ENCODE measurements at places on chromosomes 6 and 20.
A peak's percentile ranks its signal among the peaks of the same experiment; 100 is the strongest.

DNA sequence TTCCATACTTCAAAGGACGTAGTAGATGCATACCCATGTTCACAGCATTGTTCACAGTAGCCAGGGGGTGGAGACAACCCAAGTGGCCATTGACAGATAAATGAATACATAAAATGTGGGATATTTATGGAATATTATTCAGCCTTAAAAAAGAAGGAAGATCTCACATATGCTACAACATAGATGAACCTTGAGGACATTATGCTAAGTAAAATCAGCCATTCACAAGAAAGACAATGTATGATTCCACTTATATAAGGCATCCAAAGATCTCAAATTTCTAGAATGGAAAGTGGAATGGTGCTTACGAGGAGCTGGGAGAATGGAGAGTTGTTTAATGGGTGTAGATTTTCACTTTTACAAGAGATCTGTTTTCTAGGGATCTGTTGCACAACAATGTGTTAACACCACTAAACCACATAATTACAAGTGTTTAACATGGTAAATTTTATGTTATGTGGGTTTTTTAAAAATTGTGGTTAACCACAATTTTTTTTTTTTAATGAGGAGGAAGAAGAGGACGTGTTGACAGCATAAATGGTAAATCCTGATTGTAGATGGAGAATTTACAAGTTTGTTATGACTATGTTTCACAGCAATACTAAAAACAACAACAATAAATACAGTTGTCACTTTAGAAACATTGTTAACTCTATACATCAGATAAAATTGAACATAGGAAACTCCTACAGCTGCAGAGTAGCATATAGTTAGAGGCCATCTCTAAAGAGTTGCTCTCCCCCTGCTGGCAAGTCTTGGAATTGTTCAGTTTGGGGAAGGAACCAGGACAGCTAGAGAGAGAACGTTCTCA, 41.6 kb downstream of the CCN2 start:
- DNase-seq, result peak; percentile 83

DNA sequence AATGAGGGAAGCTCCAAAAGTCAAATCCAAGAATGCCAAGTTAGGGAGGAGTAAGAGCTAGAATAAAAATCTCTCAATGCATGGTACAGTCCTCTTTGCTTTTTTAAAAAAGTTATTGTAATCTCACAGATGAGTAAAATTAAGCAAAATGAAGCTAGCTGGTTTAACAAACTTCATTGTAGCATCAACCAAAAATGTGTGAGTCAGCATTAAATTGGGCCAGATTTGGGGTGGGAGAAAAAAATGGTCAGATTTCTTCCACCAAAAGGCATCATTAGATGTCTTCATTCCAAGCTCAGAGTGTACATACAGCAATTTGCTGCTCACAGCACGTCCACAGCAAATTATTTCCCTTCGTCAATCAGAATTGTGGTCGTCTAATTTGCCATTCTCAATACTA, 441.5 kb upstream of the FLRT3 start:
- DNase-seq, result no peak

DNA sequence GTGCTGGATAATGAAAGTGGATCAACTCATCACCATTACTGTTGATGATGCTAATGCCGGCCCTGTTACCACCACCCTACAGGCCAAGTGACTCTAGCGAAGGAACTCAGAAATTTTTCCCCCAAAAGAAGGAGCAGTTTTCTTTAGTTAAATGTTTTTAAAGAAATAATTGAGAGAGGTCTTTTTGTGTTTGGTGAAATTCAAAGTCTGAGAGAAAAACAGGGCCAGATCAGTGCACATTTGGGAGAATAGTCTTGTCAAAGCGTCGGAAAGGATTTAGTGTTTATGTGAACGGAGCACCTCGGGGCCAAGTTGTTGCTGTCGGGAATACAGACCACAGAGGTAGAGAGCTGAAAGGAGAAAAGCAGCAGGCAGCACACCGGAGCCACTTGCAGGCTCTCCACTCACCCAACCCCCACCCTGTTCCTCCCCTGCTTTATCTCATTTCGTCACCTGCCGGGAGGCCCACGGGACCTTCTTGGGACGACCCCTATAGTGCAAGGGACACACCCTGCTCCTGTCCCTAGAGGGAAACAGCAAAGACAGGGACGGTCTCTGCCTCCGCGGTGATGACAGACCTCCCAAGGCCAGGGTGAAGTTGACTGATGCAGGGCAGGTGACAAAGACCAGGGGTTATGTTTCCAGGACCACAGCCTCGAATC, 6.8 kb downstream of the TFAP2B start:
- DNase-seq, result no peak

GRCh38 chr20:1286267-1287024, 20.4 kb downstream of the SNPH start:
- no peak for DNase-seq

DNA sequence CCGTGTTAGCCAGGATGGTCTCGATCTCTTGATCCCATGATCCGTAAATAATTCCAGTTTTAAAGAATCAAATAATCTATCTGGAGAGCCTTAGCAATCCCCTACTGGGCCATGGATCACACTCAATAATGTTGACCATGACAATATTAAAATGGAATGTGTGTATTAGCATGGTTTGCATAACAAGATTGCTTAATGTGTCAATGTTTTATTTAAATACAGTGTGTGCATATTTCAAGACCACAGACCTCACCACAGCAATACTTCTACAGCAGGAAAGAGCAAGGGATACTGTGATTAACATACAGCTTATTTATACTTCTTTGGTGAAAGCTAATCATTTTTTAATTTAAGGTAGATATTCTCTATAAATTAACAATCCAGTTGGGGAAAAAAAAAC, 470.4 kb downstream of the TFAP2B start:
- DNase-seq, result no peak

GRCh38 chr6:130148181-130148580, 74.6 kb downstream of the SAMD3 start:
- peak; percentile 23 for DNase-seq

DNA sequence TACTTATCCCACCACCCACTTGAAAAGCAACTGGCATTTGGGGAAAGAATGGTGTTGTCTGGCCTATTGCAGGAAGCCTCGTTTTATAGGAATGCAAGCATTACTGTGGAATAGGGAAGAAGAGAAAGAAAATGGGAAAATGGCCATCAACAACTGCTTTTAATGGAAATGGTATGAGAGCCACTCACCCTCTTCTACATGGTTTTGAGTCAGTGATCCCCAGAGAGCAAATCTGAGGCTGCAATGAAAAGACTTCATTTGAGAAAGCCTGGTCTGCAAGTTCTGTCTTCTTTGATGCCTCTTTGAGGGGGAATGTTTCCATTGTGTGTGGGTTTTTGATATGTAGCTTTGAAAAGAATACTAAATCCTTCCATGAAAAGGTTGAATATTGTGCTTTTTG, 172.3 kb upstream of the HDDC2 start:
- DNase-seq, result no peak

GRCh38 chr6:30774701-30775100, 30.4 kb upstream of the IER3 start:
- DNase-seq, result no peak

GRCh38 chr20:9514461-9515213, at the start of gene LAMP5:
LAMP5 (plus strand) TSS chr20:9514590; CDS start chr20:9514853, 263 bp downstream.
- DNase-seq, result peak; percentile 82

DNA sequence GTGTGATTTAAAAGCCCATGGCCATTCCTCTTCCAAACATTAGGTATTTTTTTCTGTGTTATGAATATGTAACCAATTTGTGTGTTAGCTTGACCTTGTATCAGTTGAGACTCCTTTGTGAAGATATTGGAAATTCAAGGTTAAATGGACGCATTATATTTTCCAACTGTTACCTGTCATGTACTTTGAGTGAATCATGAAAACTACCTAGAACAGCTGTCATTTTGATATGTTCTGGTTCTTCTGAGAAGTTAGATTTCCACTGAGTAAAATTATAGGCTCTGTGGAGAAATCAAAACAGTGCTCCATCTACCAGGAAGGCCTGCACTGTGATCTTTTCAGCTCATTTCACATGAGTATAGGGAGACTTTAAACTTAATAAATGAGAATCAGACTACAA, 470.0 kb downstream of the NKAIN2 start:
- DNase-seq, result no peak

- no peak for DNase-seq
Measured at GRCh38 chr20:24899153-24899552, 49.9 kb upstream of the CST7 start.

GRCh38 chr6:747028-747427, 54.1 kb upstream of the EXOC2 start:
- DNase-seq, result no peak

- DNase-seq, result no peak
Measured at GRCh38 chr20:47557791-47558190, 56.1 kb downstream of the NCOA3 start.

DNA sequence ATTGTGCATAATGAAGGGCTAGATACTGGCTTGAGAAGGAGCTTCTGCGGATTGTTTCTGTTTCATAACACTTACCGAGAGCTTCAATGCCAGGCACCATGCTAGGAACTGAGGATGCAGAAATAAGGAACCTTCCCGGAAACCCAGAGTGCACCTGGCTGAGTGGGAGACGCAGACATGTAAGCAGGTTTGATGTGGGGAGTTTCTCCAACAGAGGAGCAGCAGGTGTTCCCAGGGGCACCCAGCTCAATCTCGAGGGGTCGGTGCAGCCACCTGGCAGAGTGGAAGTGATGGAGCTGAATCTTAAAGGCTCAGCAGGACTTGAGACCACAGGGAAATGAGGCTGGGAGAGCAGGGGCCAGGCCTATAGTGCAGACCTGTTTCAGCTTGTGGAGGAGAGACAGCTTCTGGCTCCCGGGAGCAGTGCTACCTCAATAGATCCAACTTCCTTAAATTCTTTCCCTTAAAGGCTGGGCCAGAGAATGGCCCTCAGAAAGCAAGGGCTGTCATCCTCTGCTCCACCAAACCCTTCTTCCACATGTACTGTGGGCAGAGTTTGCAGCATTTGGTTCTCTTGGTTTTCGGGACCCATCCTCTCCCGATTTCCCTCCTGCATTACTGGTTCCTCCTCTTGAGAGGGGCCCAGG, 27.8 kb upstream of the SRC start:
- DNase-seq, result no peak

DNA sequence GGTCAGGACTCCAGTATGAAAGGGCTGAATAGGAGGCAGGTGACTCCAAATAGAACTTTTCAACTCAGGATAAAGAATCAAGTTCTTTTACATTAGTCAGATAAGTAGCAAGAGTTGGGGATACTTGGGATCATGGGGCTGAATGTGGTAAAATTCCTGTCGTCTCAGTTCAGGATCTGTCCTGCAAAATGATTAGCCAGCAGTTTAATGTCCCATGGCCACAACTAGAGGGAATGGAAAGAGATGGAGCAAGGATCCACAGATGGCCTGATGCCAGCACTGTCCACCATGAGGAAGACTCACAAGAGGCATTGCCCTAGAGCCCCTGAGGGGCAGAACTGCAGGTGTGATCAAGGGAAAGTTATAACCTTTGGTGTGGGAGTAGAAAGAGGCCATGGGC, 2.1 kb downstream of the DEFB121 start:
- no peak for DNase-seq

GRCh38 chr20:61931476-61932198, 134.0 kb downstream of the TAF4 start:
- DNase-seq, result no peak

- peak; percentile 46 for DNase-seq
Measured at GRCh38 chr6:89146718-89147700, 1.2 kb downstream of the PM20D2 start.

DNA sequence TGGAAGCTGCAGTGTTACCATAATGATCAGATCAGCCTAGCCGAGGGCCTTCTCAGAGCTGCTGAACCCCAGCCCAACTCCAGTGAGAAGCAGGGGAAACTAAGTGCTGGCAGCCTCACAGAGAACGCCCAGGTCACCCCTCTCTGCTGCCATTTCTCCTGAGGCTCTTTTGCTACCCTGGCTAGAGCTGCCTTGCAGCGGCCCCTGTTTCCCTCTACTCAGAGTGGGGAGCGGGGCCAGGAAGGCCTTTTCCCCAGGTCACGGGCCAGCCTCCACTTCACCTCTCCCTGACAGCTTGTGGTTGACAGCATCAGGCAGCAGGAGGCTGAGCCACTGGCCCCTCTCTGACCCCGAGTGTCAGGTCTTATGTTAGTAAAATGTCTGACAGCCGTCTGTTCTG, 22.7 kb downstream of the ACTR5 start:
- DNase-seq, result no peak

DNA sequence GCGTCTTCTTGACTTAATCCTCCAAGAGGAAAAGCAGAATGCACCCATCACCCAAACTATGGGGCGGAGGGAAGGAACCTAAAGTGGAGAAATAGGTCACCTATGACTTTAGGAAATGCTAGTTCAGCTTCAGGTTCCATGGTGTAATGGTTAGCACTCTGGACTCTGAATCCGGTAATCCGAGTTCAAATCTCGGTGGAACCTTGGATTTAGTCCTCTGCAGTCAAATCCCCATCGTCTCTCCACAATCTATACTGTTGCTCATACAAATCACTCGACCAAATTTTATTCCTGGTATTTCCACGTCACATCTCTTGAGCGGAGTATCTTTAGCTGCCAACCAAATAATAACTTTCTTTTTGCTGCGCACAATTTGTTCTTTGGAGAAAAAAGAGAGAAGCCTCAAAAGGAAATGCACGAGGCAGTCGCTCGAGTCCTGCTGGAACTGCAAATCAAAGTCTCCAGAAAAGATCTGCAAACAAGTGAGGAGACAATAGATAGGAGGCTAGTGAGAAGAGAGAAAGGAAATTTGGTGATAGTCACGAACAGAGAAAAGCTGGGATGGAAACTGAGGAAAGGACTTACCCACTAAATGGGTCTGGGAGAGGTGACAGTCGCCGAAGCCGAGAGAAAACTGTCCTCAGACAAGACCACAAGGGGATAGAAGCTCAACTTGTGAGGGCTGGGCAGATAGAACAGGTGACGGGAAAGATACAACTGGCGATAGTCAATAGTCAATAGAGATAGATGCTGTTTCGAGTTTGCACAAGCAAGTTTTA, 16.6 kb downstream of the POM121L2 start:
- DNase-seq, result peak; percentile 41

GRCh38 chr20:50515471-50516106, 5.4 kb downstream of the PTPN1 start:
- DNase-seq, result no peak

GRCh38 chr20:61739086-61739831, 326.4 kb downstream of the TAF4 start:
- DNase-seq, result no peak

- no peak for DNase-seq
Measured at GRCh38 chr20:15703171-15703911, 869.9 kb downstream of the KIF16B start.

- DNase-seq, result no peak
Measured at GRCh38 chr20:43727980-43728590, 1.3 kb upstream of the GTSF1L start.

DNA sequence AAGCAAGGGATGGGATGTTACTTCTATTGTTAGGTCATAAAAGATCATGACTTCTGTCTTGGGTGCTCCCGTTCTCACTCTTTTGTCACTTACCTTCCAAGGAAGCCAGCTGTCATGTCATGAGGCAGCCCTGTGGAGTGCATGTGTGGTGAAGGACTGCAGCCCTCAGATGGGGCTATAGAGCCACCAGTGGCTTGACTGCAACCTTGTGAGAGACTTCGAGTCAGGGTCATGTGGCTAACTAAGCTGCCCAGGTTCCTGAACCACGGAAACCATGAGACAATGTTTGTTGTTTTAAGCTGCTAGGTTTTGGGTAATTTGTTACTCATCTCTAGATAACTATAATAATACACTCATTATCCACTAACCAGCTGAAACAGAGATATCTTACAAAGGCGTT, 477.1 kb downstream of the BTBD3 start:
- DNase-seq, result peak; percentile 55

GRCh38 chr6:170280689-170281045, 10.2 kb downstream of the DLL1 start:
- no peak for DNase-seq

- DNase-seq, result no peak
Measured at GRCh38 chr20:36658300-36658699, 12.3 kb upstream of the SLA2 start.

GRCh38 chr6:52284131-52284459, 447 bp downstream of the MCM3 start:
- peak; percentile 76 for DNase-seq

Measured in WTC11 (cell line).